Activated CD4-positive, alpha-beta T cell treated with anti-CD3 and anti-CD28 coated beads, Interleukin-2, amount 10 ng/mL, durations not matched to agents 7 days and 5 days (primary cell): ENCODE measurements at places on chromosomes 1 and 21.

- DNase-seq: no peak
Measured at GRCh38 chr1:94599095-94599813, 57.7 kb upstream of the F3 start.

DNA sequence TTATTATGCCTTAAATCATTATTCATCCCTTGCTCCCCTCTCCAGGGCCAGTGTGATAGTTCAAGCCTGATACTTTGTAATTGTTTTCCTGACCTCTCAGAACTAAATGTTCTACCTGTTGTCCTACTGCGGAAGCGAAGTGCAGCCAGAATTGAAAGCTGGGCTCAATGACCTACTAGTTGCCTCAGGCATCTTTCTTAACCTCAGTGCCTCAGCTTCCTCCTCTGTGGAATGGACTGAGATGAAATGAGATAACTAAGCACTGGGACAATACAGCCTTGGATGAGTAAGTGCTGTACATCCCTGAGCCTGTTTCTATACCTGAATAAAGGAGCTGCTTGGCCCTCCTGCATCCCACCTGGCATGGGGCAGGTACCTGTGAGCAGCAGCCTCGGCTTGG, 26.4 kb downstream of the COL16A1 start:
- no peak for DNase-seq

- no peak for DNase-seq
Measured at GRCh38 chr1:89199525-89200031, 836 bp upstream of the GBP4 start.

- DNase-seq: no peak
Measured at GRCh38 chr1:5386371-5386770, 605.9 kb downstream of the NPHP4 start.

DNA sequence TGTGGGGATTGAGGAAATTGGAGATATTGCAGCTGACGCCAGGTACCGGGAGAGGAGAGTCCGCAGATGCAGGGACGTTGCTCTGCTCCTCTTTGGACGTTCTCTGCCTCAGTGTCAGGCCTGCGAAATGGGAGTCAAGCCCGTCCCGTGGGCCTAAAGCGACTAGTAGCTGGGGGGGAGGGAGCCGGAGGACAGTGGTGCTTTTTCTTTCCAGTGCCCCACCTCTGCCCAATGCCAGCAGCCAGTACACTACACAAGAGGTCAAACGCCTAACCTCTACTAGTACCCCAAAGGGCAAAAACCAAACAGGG, 413.6 kb upstream of the ESRRG start:
- DNase-seq: no peak

DNA sequence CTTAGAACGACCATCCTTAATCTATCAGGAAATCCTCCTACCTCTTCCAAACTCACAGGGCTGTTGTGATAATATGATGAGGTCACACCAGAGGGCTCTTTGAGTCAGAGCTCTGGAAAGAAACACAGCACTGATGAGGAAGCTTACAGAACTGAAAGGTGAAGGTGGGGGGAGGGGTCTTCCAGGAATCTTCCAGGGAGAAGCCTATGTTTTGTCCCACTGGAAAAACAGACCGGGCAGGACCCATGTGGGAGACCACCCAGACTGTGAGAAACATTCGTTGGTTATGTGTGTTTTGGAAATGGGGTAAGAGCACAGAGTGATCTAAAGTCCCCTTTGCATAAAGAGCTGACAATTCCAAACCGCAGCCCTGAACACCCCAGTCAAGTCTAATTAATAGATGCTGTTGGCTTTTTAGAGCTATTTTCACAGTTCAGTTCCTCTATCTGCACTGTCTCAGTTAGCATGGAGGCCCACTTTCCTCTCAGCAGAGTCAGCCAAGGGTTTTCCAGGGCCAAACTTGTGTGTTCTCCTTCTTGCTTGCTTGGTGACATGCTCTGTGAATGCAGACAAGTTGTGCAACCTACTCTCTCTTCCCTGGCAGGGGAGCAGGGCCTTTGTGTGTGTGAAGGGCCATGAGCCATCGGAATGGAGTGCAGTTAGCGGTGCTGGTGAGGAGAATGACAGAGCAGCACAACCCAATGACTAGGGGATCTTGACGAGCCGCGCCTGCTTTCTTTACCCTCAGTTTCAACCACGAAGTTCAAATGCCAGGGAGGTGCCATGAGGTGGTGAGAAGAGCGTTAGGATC, 12.3 kb downstream of the PHLDA3 start:
- no peak for DNase-seq

DNA sequence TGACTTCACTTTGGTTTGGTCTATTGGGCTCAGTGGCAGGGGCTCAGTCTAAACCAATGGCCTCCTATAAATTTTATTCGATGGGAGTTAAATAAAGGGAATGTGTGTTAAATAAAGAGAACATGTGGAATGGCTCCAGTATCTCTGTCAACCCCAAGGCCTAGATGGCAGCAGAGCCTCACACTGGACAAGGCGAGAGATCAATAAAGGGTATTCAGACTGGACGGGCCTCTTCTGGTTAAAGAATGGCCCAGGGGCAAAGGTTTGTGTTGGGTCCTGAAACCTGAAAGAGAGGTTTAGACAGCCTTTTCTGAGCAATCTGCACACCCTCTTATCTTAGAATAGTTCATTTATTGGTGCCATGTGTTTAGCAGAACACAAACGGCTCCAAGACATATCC, 34.7 kb downstream of the SH3BP5L start:
- DNase-seq: no peak

DNA sequence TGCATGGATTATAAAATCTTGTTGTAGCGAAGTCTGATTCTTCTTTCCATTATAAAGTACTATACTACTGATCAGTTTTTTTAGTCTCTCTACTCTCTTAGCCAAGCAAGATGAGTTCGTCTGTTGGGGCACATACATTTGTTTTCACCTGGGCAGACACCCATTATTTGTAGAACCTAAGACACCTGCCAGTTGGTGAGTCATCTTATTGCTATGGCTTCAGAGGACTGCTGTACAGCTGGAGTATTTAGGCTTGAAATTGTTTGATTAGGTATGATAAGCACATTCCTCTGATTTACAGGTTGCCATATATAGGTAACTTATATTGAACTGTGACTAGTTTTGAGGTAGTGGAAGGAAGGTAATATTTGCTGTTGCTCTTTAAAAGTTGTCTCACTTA, 17.2 kb downstream of the RBM15 start:
- no peak for DNase-seq

- peak; percentile 79 for DNase-seq
Measured at GRCh38 chr1:205227584-205228013, at the start of gene TMCC2. Gene TMCC2, plus strand, starts transcription at chr1:205227946. Its CDS starts 619 bp downstream, at chr1:205228565.

- no peak for DNase-seq
Measured at GRCh38 chr1:192706936-192707335, 71.0 kb downstream of the RGS13 start.

GRCh38 chr1:160402001-160402795, 1.8 kb downstream of the VANGL2 start:
- peak; percentile 5 for DNase-seq

GRCh38 chr1:89041119-89041641, 18.5 kb upstream of the GBP3 start:
- DNase-seq: no peak

DNA sequence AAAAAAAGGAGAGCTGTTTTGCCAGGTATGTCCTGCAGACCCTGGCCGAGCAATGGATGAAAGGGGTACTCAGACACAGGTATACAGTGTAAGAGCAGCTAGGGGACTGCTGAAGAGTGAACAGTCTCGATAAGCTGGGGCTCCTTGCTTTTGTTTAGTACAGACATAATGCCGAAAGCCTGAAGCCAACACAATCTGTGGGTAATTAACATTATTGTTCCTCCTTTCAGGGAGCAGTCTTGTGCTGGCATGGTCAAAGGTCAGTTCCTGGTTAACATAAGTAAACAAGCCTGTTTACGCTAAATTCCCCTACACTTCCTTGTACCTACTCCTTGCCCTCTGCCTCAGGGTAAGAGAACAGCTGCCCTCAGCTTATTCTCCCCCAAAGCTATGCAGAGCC, 272.3 kb upstream of the ST6GALNAC5 start:
- no peak for DNase-seq

DNA sequence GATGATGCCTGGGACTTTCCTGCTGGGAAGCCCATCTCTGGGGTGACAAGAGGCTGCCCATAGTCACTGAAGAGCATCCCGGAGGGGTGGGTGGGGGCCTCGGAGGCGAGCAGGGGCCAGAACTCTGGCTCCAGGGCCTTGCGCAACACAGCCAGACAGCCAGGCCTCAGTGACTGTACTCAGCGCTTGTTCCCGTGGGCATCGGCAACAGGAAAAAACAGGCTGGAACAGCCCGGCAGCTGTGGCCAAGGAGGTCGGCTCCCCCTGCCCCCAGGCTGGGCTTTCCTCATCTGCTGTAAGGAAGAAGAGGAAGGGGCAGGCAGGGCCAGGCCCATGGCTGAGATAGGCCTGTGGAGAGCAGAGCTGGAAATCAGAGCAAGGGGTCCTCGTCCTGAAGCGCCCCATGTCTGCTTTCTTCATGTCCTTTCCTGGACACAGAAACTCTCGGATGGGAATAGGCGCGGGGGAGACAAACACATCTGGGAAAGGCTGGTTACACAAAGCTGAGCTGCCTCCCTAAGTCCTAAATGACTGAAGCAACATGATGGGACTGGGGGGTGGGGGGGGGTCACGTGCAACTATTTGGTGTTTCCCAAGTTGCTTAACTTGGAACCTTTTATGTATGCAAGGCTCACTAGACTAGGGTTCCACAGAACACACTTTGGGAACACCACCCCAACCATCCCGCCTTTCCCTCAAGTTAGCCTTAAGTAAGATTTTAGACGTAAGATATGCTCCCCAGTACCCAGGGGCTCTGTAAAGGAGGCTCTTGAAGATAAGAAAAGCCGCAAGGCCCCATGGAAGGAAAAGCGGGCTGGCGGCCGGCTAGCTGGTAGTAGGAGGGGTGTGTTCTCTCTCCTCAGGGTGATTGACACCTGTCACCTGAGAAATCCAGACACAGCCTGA, 30.7 kb downstream of the HSPG2 start:
- no peak for DNase-seq

DNA sequence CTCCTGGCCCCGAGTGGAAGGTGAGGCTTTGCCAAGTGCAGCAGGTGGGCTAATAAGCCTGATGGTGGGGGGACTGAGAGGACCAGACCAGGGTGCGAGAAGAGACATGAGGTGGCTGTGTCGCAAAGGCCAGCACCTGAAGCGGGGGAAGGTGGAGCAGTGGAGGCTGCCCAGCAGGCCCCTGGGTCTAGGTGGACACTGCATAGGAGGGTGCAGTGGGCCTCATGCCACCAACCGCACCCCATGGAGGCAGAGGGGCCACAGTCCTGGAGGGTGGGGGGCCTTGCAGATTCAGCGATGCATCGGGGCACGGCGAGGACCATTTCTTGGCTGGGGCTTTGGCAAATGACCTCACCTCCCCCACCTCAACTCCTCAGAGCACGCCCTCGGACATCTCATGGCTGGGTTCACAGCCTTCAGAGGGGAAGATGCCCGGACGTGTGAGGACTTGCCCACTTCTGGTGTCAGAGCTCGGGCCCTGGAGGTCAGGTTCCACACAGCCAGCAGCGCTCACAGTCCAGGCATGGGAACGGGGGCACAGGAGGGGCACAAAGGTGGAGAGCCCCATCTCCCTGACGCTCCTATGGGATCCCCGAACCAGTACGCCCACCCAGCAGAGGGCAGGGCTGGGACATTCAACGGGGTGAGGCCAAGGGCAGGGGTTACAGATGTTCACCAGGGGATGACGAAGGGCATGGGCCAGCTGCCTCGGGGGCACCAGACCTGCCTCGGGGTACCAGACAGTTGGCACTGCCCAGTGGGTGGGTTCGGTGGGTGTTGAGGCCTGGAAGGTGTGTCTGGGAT, 35.4 kb downstream of the UBE2G2 start:
- DNase-seq: no peak

- DNase-seq: no peak
Measured at GRCh38 chr1:43309405-43310025, 8.7 kb downstream of the TIE1 start.

- DNase-seq: no peak
Measured at GRCh38 chr1:53979712-53980450, 33.7 kb downstream of the LRRC42 start.

- DNase-seq: no peak
Measured at GRCh38 chr1:156766298-156767100, 836 bp upstream of the PRCC start.

DNA sequence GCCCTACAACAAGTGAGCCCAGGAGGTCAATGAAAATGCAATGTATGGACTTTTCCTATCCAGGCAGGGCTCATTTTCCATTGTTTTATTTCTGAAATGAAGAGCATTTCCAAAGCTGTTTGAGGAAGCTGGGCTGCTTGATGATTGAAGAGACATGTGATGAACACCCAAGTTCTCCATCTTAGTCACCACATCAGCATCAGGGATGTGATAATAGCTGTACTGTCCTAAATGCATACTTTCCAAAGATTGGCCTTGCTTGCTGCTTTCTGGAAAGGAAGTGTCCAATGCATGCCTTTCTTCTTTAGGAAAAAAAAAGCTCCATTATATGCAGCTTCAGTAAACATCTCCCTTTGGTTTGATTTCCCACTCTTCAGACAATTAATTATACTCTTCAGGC, 425.9 kb upstream of the RUNX1 start:
- DNase-seq: no peak

DNA sequence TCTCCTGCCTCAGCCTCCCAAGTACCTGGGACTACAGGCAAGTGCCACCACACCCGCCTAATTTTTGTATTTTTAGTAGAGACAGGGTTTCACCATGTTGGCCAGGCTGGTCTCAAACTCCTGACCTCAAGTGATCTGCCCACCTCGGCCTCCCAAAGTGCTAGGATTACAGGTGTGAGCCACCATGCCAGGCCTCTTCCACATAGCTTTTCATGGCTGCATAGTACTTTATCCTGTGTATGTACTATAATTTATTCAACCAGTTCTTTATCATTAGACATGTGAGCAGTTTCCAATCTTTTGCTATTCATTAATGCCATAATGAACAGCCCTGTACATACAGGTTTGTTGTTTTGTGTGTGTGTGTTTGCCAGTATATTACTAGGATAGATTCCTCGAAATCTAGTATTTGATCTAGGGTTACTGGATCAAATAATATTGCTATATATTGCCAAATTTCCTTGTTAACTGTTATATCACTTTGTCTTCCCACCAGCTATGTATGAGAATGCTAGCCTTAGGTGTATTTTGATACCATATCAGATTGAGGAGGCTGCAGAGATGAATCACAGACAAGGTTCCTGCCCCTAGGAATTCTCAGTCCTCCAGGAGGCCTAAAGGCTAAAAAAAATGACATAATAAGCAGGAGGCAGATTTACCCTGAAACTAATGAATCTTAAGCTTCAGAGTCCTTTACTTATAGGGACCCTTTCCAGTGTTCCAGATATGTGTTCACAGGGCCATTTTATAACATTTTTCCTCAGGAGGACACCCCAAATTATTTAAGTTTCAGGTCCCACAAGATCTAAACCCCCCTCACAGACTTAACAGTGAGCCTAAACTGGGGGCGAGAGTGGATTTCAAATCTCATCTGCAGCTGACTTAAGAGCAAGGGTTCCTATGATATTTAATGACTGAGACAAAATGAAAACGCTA, 2.1 kb upstream of the PDIK1L start:
- no peak for DNase-seq

DNA sequence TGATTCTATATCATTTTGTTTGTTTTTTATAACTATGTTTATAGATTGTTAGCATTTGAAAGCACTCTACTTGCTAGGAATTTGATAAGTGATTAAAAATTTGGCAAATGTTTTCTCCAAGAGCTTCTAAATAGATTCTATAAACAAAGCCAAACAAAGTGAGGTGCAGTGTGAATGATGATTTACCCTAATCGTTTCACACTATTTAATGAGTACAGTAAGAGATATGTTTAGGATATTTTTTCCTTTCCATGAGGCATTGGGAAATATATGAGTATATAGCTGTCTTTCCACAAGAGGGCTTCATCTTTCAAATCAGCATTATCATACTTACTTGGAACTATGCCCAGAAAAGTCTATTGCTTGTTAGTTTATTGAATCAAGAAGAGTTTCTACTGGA, 277.0 kb upstream of the BRINP3 start:
- DNase-seq: no peak
